ENCODE measurements at places on chromosomes 3 and 15.

DNA sequence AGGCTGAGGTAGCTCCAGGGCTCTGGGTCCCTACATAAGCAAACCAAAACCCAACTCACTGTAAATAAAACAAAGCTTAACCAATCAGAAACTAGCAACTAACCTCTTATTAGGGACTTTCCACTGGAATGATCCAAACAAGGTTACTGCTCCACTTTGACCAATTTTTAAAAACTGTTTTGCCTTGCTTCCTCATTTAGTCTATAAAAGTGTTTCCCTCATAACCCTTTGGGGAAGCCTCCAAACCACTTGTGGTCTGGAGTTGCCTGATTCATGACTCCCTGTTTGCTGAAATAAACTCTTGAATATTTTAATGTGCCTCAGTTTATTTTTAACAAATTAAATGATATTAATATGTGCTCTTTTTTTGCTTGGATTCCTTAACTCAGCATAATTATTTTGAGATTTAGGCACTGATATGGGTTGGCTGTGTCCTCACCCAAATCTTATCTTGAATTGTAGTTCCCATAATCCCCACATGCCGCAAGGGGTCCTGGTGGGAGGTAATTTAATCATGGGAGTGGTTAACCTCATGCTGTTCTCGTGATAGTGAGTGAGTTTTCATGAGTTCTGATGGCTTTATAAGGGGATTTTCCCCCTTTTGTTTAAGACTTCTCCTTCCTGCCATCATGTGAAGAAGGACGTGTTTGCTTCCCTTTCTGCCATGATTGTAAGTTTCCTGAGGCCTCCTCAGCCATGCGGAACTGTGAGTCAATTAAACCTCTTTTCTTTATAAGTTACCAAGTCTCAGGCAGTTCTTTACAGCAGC lies 90.6 kb downstream of the CD200R1L start:
- DNase-seq, result no peak

DNA sequence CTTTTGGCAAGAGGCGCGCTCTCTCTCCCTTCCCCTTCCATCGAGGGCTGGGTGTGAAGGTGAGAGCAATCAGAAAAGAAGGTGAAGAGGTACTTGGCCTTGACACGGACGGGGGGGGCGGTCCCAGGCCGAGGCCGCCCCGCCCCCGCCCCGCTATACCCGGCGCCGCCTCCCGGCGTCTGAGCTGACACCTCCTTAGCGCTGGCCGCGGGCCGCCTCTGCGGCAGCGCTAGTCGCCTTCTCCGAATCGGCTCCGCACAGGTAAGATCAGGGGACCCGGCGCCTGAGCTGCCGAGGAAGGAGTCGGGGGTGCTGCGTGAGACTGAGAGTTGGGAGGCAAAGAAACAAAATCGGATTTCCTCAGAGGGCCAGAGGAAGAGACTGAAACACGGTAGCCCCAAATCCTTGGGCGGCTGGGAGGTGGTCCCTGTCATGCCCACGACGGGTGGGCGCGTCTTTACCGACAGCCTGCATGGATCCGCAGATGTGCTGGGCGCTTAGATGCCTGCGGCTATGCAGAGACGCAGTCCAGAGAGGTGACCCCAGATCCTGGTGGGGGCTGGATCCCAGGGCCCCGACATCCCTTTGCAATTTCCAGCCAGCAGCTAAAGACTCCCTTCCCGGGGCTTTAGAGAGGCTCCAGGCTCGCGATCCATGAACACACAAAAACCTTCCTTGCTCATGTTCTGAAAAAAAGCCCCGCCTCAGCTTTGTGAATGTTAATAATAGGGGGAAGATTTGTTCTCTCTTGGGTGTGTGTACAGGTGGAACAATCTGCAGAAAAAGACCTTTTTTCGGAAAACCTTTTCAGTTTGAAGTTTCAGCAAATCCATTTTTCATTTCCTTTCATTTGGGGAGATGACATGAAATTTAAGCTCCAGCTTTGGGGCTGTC lies at the start of gene ENTPD3:
Gene ENTPD3, plus strand, starts transcription at position 184 of the 894 bp plus-strand sequence. CDS start 874 bp downstream, outside the sequence.
- no peak for DNase-seq

DNA sequence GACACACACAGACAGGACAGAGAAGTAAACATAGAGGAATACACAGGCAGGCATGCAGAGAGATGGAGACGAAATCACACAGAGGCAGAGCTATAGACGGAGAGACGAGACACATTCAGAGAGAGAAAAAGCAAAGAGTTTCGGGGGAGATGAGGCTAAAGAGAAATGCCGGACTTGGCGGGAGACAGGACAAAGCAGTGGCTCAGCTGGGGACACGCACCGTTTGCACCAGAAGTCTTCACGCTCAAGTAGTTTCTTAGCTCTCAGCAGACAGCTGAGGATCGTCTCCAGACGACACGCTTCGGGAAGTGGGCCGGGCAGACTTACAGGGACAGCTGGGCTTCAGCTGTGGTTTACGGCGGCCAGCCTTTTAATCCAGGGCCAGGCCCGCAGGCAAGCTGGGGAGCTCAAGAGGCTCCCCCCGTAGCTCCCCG lies 56.2 kb upstream of the DLG1 start:
- no peak for DNase-seq

- DNase-seq, result no peak
Observed at GRCh38 chr3:128294999-128295468, 141.8 kb downstream of the EEFSEC start.

GRCh38 chr15:78841376-78841706 lies 30.1 kb upstream of the ADAMTS7 start:
- no peak for DNase-seq

- no peak for DNase-seq
Observed at GRCh38 chr15:73935547-73935946, 9.3 kb downstream of the LOXL1 start.

DNA sequence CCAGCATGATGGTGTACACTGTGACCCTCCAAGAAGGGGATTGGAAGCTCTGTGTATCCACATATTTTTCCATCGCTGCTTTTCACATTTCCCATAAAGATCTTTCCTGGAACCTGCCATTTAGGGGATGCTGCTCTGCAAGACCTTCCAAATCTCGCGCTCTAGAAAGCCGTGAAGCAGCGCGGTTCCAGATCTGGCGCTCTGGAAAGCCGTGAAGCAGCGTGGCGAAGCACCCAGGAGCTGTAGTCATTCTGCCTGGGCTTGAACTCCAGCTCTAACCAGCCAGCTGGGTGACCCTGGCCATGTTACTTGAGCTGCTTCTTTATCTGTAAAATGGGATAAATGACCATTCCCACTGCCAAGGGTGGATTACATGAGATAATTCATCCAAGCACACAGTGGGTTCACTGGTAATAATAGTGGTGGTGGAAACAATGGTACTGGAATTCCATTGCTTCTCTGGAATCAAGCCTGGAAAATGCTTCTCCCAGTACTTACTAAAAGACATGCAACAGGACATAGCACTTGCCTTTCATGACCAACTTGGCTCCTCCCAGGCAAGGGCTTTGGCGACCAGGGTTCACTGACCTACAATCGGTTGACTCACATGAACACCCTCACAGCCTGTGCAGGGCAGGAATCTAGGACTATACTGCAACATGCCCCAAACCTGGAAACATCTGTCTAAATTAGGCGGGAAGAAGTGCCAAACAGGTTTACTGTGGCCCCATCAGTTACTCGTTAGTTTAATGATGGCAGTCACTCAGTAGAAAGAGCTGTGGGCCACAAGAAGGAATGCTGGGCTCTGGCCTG lies 70.7 kb downstream of the XXYLT1 start:
- DNase-seq, result no peak

All from SJSA1 (cell line).